ENCODE measurements at places on chromosomes 6 and 20. TPM values are rescaled to one million over a fixed set of nuclear protein-coding genes. Genes with fewer than 3 reads are reported as not detected.

- peaks cover 28% of the 10 kb centered on the region for H3K4me1 ChIP-seq
- H3K27me3 ChIP-seq: no peaks in the 10 kb centered on the region
- no peaks in the 10 kb centered on the region for H3K36me3 ChIP-seq
These were observed 203.6 kb downstream of the LRFN2 start for GRCh38 chr6:40383348-40384115.

- H3K27me3 ChIP-seq: no peaks in the 10 kb centered on the region
- no peak for DNase-seq
- H3K4me3 ChIP-seq: no peak overlapping the region
- H3K36me3 ChIP-seq: peaks cover 38% of the 10 kb centered on the region
- peaks cover 6% of the 10 kb centered on the region for H3K4me1 ChIP-seq
- no peak overlapping the region for H3K27ac ChIP-seq
These were observed 4.9 kb downstream of the GTPBP2 start for GRCh38 chr6:43623880-43624785.

Gene VSTM2L
- not detected for total RNA-seq

Gene TNNC2
- 0.41 TPM for total RNA-seq

- no peaks in the 10 kb centered on the region for H3K36me3 ChIP-seq
- no peaks in the 10 kb centered on the region for H3K27me3 ChIP-seq
- no peak for DNase-seq
- H3K27ac ChIP-seq: no peak overlapping the region
- H3K4me3 ChIP-seq: no peak overlapping the region
These were observed 118.8 kb downstream of the PHACTR3 start for GRCh38 chr20:59723108-59723500.

GRCh38 chr6:17965397-17965796 lies 22.0 kb downstream of the KIF13A start:
- no peaks in the 10 kb centered on the region for H3K36me3 ChIP-seq
- DNase-seq: no peak
- H3K4me3 ChIP-seq: no peak overlapping the region
- no peaks in the 10 kb centered on the region for H3K27me3 ChIP-seq

Gene KHDC1L
- total RNA-seq: not detected

Gene ERVFRD-1
- 0.10 TPM for total RNA-seq

Gene SIGLEC1
- 0.12 TPM for total RNA-seq

DNA sequence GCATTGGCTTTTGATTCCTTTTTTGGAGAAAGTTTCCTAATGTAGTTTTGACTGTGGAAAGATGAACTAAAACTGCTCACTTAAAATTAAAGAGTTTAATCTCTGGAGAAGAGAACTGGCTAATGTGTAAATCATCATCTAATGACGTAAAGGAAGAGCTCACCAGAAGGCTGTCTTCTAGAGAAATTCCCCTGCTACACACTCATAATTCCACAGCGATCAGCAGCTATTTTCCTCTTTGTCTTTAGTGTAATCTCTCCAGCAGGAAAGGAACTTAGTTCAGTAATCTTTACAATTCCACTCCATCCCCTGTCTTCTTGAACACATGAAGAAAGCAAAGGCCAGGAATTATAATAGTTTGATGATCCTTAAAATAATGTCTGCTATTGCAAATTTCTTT lies 15.8 kb downstream of the SPTLC3 start:
- H3K36me3 ChIP-seq: no peaks in the 10 kb centered on the region
- H3K27ac ChIP-seq: no peak overlapping the region
- DNase-seq: no peak
- H3K27me3 ChIP-seq: no peaks in the 10 kb centered on the region

DNA sequence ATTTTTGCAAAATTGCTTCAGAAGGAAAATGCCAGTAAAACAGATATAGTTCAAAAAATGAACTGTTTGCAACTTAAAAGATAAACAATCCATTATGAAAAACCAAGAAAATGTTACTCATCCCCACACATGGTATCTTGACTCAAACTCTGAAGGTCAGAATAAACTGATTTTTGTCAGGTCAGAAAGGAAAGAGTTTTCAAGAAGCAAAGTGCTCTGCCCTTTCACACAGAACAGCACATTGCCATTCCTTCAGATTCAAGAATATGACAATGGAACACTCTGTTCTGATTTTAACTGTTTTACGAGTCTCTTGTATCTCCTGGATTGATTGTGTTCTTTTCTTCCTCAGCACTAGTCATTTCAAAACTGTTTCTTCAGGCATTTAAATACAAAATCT lies 33.8 kb upstream of the NT5E start:
- H3K4me1 ChIP-seq: peaks cover 3% of the 10 kb centered on the region
- no peak for DNase-seq
- H3K27ac ChIP-seq: no peak overlapping the region
- no peak overlapping the region for H3K4me3 ChIP-seq

Gene C2
- 3.7 TPM for total RNA-seq

Gene AVP
- 1.6 TPM for total RNA-seq

DNA sequence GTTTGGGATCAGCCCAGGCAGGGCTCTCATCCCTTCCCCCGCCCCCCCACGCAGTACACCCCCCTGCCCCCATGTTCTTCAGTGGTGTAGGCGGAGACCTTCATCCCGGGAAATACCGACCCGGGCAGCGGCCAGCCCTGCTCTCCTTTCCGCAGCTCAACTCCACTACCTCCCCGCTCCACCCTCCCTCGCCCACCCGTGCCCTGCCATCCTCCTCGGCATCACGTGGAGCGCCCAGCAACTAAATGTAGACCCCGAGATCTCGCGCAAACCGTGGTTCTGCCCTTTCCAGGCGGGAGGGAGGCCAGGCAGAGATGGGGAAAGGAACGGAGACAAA lies 1932.2 kb upstream of the DEFB115 start:
- H3K27me3 ChIP-seq: no peaks in the 10 kb centered on the region
- H3K4me3 ChIP-seq: no peak overlapping the region
- no peak for DNase-seq

DNA sequence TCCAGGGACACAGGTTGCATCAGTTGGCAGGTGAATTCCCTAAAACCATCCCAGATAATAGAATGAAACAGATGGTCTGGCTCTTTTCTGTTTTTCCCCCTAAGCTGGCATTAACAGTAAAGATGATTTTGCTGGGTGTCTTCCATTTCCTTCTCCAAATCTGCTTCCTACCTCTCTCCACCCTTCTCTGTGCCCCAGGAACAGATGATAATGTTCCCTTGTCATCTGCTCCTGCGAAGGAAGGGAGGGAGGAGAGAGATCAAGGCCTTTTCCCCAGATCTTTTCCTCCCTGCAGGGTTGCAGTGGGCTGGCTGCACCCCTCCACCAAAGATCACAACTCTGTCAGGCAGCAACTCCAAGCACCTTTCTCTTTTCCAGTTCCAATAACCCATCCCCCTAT lies 156.5 kb upstream of the PRDM1 start:
- H3K4me3 ChIP-seq: no peak overlapping the region
- no peaks in the 10 kb centered on the region for H3K4me1 ChIP-seq
- no peak overlapping the region for H3K27ac ChIP-seq
- H3K27me3 ChIP-seq: no peaks in the 10 kb centered on the region

GRCh38 chr6:34362909-34363680 lies 29.4 kb downstream of the NUDT3 start:
- no peaks in the 10 kb centered on the region for H3K27me3 ChIP-seq
- H3K27ac ChIP-seq: no peak overlapping the region
- no peaks in the 10 kb centered on the region for H3K4me1 ChIP-seq
- no peak overlapping the region for H3K4me3 ChIP-seq
- no peaks in the 10 kb centered on the region for H3K36me3 ChIP-seq

Gene WFDC10B
- total RNA-seq: not detected

Gene WFDC2
- total RNA-seq: not detected

DNA sequence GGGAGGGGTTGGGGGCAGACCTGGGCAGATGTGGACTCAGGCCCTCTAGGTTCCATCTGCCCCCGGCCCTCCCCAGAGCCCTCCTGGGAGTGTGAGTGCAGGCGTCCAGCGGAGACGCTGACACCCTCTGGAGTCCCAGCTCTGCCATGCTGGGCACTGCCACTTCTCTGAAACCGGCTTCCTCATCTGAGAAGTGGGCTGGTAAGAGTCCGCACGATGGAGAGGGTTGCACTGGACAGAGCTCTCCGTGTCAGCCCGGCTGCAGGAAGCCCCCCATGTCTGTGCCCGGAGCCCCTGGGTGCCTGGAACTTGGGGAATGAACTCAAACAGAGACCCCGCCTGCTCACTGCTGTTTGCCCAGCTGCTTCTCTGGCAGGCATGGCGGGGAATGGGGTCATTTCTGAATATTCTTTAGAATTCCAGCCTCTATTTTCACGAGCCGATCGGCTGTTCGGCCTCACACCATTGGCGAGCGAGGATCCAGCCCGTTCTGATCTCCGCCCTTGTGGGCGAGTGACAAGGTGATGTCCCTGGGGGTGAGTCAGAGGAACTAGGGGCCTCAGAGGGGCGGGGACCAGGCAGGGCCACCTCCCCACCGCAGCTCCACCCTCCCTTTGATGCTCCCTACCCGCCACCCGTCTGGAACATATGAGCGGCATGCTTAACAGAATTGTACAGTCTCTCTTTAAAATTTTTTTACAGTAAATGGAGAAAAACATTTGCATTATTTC lies 47.8 kb upstream of the GATA5 start:
- peaks cover 5% of the 10 kb centered on the region for H3K4me1 ChIP-seq
- H3K4me3 ChIP-seq: no peak overlapping the region
- no peak overlapping the region for H3K27ac ChIP-seq
- no peaks in the 10 kb centered on the region for H3K36me3 ChIP-seq
- peaks cover 59% of the 10 kb centered on the region for H3K27me3 ChIP-seq

Gene CDH26
- 1.5 TPM for total RNA-seq

Gene SOX12
- 14.9 TPM for total RNA-seq

Gene NEDD9
- 55.3 TPM for total RNA-seq

GRCh38 chr6:163828038-163828795 lies 413.7 kb downstream of the QKI start:
- DNase-seq: no peak
- H3K4me1 ChIP-seq: no peaks in the 10 kb centered on the region
- H3K36me3 ChIP-seq: no peaks in the 10 kb centered on the region
- peaks cover 3% of the 10 kb centered on the region for H3K27me3 ChIP-seq

- DNase-seq: no peak
- no peaks in the 10 kb centered on the region for H3K4me1 ChIP-seq
- H3K27me3 ChIP-seq: peaks cover 4% of the 10 kb centered on the region
- H3K36me3 ChIP-seq: no peaks in the 10 kb centered on the region
These were observed at the start of gene HLA-DQB2 for GRCh38 chr6:32763421-32763820. Gene HLA-DQB2 (minus strand): TSS chr6:32763532. CDS start chr6:32763470, 62 bp downstream.

Gene SIRPD
- not detected for total RNA-seq

GRCh38 chr6:169291646-169292337 lies 38.1 kb upstream of the THBS2 start:
- no peaks in the 10 kb centered on the region for H3K4me1 ChIP-seq
- H3K27me3 ChIP-seq: no peaks in the 10 kb centered on the region
- no peak for DNase-seq
- H3K4me3 ChIP-seq: no peak overlapping the region
- no peak overlapping the region for H3K27ac ChIP-seq
- no peaks in the 10 kb centered on the region for H3K36me3 ChIP-seq

DNA sequence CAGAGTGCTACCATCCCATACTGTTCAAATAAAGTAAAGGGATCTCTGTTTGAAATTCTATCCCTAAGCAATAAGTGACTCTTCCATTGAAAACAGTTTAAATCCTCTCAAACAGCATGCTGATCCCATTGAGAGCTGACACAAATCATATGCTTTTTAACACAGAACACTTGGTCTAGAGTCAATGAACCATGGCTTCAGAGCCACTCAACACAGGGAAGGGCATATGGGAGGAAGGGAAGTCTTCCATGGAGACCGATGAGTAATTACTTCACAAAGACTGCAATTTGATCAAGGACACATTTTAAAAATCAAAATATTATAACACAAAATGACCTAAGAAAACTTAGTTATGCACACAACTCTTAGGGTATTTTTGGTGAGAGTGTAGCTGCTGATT lies 1073.0 kb upstream of the MAP3K7 start:
- H3K4me3 ChIP-seq: no peak overlapping the region
- no peak overlapping the region for H3K27ac ChIP-seq
- H3K4me1 ChIP-seq: no peaks in the 10 kb centered on the region
- DNase-seq: no peak
- no peaks in the 10 kb centered on the region for H3K27me3 ChIP-seq

GRCh38 chr20:31866221-31866620 lies 4.1 kb downstream of the DUSP15 start:
- no peaks in the 10 kb centered on the region for H3K4me1 ChIP-seq
- H3K4me3 ChIP-seq: no peak overlapping the region
- H3K27ac ChIP-seq: no peak overlapping the region
- no peak for DNase-seq
- H3K36me3 ChIP-seq: no peaks in the 10 kb centered on the region

DNA sequence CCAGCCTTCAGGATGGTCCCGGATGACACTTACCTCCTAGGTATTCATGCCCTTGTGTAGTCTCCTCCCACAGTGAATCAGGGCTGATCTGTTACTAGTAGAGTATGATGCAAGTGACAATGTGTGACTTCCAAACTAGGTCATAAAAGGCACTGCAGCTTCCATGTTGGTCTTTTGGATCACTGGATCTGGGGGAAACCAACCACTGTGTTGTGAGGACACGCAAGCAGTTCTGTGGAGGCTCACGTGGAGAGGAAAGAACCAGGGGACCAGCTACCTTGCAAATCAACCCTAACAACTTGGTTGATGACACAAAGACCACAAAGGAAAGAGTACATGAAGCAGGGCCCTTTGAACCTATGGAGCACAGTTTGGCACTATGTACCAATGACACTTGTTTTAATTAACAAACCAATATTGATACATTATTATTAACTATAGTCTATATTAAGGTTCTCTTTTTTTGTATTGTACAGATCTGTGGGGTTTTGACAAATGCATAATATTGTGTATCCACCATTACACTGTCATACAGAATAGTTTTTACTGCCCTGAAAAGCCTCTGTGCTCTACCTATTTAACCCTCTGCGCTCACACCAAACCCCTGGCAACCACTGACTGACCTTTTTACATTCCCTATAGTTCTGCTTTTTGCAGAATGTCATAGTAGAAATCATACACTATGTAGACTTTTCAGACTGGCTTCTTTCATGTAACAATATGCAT lies 16.3 kb upstream of the SDCBP2 start:
- no peaks in the 10 kb centered on the region for H3K27me3 ChIP-seq
- H3K4me3 ChIP-seq: no peak overlapping the region
- H3K36me3 ChIP-seq: no peaks in the 10 kb centered on the region
- H3K27ac ChIP-seq: no peak overlapping the region
